MCF 10A (cell line): ENCODE measurements at places on chromosomes 16 and 17.
A peak's percentile ranks its signal among the peaks of the same experiment; 100 is the strongest.

- H3K4me3 ChIP-seq, result no peak overlapping the region
- H3K27me3 ChIP-seq, result no peaks in the 10 kb centered on the region
- DNase-seq, result no peak
- no peaks in the 10 kb centered on the region for H3K36me3 ChIP-seq
Observed at GRCh38 chr16:29664091-29664921, 1.3 kb downstream of the SPN start.

DNA sequence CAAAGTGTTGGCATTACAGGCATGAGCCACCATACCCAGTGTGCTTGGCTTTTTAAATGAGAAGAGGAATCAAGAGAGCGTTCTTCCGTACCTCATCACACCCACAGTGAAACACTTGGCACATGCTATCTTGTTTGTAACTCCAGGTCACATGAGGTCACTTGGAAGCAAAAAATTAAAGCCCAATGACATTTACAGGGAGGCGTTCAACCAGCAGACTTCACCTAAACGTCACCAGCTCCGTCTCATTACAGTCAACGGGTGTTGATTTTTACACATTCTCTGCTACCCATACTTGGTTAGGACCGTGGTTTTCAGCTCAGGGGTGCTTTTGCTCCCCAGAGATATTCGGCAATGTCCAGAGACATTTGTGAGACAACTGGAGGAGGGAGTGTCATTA lies 127.0 kb downstream of the XYLT1 start:
- no peak for DNase-seq
- no peak overlapping the region for H3K27ac ChIP-seq
- no peaks in the 10 kb centered on the region for H3K27me3 ChIP-seq
- no peaks in the 10 kb centered on the region for H3K36me3 ChIP-seq

DNA sequence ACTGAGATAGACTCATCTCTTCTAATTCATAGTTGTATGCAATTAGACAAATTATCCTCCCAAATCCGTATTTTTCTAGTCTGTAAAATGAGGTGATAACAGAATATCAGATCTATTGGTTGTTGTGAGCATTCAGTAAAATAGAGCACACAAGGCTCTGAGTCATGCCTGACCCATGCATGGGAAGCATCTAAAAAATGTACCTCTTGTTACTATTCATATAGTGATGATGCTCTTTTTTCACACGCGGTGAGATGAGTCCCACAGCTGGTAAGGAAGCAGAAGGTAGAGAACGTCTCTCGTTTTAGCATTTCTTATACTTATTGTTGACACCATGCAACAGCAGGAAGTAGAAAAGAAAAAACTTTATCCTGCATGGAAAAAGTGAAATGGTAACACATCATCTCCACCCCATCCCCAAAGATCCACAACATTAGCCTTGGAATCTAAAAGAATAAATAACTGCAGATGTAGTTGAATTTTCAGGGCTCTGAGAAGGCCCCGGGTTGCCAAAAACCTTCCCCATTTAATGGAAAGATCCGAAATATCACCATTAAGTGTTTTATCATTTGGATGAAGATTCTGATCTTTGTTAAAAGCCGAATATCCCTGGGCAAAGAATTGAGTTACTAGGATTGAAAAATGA lies 215.6 kb downstream of the TMEM114 start:
- no peaks in the 10 kb centered on the region for H3K36me3 ChIP-seq
- H3K27ac ChIP-seq, result peak overlapping the region; percentile 8
- peak; percentile 46 for DNase-seq
- no peak overlapping the region for H3K4me3 ChIP-seq
- H3K4me1 ChIP-seq, result peaks cover 18% of the 10 kb centered on the region
- H3K27me3 ChIP-seq, result no peaks in the 10 kb centered on the region

DNA sequence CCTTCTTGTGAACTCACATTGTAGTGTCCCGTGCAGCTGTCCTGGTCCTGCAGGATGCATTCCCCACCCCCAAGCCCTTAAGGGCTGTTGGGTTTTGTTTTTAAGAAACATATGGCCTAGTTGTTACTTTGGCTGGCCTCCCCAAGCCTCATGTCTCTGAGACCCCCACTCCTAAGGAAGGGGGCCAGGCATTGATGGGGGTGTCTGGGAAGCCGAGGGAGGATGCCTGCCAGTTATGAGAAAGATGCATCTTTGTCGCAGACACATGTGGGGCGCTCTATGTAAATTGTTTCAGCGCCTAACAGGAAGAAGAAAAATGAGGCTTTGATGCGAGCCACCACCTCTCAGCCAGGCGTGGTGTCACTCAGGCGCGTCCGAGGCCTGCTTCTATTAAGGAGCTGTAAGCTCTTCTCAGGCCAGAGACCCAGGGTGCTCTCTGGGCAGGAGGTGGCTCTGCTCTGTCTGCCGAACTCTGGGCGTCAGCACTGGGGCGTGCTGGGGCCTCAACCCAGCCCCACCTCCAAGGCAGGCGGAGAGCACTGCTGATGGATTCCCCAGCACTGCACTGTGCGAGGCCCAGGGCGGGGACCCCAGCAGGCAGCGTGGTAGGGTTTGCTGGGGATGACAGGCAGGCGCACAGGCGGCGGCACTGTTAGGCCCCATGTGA lies 70.6 kb downstream of the SREBF1 start:
- H3K27me3 ChIP-seq, result no peaks in the 10 kb centered on the region
- peaks cover 22% of the 10 kb centered on the region for H3K4me1 ChIP-seq
- no peak overlapping the region for H3K4me3 ChIP-seq
- DNase-seq, result no peak
- H3K27ac ChIP-seq, result no peak overlapping the region
- H3K36me3 ChIP-seq, result peaks cover 26% of the 10 kb centered on the region
